ENCODE measurements at places on chromosomes 7 and 10.

- DNase-seq: peak; percentile 75
Observed at GRCh38 chr10:101441541-101442455, 87.8 kb downstream of the BTRC start.

DNA sequence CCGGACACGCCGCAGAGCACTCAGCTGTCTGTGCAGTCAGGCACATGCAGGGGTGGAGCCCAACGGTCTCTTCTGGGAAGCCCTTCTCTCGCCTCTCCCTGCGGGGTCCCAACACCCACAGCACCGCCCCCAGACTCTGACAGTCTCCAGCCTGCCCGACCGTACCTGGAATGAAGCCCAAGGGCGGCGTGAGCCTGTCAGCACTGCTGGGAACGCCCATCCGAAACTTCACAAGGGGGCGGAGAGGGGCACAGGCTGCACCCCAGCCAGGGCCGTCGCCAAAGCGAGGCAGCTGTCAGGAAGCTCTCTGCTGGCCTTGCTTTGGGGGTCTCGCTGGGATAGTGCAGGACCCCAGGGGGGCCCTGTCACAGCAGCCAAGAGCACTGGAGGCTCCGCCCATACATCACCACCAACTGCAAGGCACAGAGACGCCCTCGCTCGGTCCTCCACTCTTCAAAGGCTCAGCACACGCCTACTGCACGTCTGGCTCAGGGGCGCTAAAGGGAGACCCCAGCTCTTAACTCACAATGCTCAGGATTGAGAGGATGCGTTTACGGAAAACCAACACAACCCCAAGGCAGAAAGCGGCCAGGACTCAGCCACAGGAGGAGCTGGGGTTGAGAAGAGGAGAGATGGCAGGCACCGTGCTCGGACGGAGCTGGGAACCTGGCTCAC lies 30.9 kb downstream of the MAD1L1 start:
- DNase-seq: no peak

- no peak for DNase-seq
Observed at GRCh38 chr7:151917791-151918509, 38.3 kb upstream of the GALNTL5 start.

- DNase-seq: no peak
Observed at GRCh38 chr10:84005403-84005802, 133.9 kb upstream of the GHITM start.

GRCh38 chr7:133165001-133165400 lies 83.1 kb upstream of the CHCHD3 start:
- no peak for DNase-seq

- DNase-seq: no peak
Observed at GRCh38 chr7:108026647-108027046, 23.7 kb upstream of the LAMB1 start.

GRCh38 chr10:27893358-27893954 lies 105.4 kb downstream of the ODAD2 start:
- peak; percentile 6 for DNase-seq

DNA sequence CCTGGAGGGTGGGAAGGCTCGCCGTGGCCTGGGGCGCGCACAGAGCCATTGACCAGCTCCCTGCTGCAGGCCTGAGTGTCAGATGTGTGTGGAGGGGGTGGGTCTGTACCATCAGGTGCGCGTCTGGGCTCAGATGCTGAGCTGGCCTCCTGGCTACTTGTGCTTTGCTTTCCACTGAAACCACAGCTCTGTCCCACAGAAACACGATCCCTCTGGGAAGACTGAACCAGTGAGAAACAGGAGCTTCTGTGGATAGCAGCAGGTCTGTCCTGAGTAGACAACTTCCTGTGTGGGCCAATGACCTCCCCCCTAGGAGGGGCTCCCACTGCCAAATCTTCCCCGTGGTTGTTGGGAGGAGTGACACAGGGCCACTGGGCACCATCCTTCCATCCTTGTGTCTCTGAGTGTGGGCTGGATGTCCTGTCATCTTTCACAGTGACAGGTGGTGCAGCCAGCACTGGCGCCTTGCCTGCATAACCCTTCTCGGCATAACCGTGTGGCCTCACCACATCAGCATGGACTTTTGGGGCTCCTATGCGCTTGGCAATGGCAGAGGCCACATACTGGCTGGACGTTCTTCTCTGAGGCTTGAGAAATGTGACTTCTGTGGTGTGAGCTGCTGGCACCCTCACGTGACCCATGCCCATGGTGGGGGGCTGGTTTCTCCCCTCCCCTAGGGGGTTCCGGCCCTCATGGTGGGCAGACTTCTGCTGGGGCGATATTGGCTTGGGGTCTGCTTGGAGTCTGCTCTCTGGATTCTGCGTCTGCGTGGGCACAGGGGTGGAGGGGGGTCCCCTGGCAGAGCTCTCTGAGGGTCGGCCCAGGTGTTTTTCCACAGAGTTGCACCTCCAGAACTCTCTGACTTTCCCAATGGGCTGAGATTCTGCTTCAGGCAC lies 245.5 kb upstream of the GRB10 start:
- DNase-seq: no peak

DNA sequence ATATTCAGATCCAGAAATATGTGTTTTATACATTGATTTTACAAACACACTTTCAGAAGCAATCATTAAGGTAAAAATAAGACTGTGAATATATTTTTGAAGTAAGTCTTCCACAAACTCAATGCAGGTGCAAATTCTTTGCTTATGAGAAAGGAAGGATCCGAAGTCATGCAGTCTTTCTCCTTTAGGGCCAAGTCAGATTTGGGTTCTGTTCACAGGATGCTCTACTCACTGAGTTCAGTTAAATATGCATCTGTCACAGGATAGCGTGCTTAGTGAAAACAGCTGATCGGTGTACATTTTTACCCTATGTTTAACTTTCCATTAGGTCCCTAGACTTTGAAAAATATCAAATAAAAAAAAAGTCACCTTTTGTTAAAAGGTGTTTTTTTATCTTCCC lies 608.5 kb downstream of the PHTF2 start:
- no peak for DNase-seq

GRCh38 chr10:80272793-80273522 lies 16.5 kb downstream of the MAT1A start:
- no peak for DNase-seq

DNA sequence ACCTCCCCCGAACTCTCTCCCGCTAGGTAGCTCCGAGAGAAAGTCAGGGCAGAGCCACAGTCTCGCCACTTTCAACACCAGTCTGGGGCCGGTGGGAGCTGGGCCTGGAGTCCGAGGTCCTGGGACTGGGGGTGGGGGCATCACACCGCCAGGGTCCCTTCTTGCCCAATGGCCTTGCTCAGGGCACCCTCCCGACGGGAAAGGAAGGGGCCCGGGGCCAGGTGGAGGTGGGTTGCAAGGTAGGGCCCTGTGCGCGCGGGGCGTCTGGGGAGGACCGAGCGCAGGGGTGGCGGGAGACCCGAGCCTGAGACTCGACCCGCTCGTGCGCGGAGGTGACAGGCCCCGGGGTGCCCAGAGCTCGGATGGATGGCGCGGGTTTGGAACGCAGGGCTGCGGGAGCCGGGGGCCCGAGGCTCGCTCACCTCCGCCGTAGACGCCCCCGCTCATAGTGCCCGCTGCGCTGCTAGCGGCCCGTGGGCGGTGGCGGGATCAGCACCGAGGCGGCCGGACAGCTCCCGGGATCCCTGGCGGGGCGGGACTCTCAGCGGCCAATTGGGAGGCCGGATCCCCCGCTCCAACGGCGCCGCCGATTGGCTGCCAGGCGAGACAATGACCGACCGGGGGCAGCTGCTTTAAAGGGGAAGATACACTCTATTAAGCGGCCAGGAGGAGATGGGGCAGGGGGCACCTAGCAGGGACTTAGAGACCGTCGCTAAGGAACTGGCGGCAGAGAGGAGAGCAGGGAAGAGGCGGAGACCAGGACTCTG lies at the start of gene ACTL6B:
Gene ACTL6B, minus strand, starts transcription at position 541 of the 767 bp plus-strand sequence. Its CDS starts 94 bp downstream, at position 447.
- DNase-seq: no peak

- DNase-seq: no peak
Observed at GRCh38 chr7:50221028-50221427, 83.5 kb upstream of the IKZF1 start.

GRCh38 chr7:151978616-151979015 lies 22.4 kb downstream of the GALNTL5 start:
- DNase-seq: no peak

- DNase-seq: peak; percentile 25
Observed at GRCh38 chr10:48444266-48444665, 137.8 kb downstream of the MAPK8 start.

DNA sequence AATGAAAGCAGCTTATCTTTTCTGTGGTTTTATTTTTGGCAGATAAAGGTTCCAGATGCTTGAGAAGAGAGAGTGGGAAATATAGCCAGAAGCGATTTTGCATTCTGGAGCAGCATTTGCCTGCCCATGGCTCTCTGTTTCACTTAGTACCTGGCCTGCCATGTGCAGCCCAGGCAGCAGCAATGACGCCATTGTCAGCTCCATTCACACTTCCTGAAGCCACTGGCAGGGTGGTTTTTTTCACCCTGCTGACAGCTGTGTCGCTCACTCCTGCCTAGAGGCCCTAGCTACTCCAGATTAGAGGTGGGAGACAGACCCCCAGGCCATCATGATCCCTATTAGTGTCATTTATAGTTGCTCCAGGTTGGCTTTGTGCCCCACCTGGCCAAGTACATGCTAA lies 30.1 kb upstream of the NEUROD6 start:
- DNase-seq: no peak

- DNase-seq: peak; percentile 84
Observed at GRCh38 chr10:90313576-90314325, 544.1 kb downstream of the HTR7 start.

GRCh38 chr7:141699860-141700259 lies 2.1 kb downstream of the DENND11 start:
- no peak for DNase-seq

- no peak for DNase-seq
Observed at GRCh38 chr7:1662101-1662500, 8.0 kb upstream of the ELFN1 start.

DNA sequence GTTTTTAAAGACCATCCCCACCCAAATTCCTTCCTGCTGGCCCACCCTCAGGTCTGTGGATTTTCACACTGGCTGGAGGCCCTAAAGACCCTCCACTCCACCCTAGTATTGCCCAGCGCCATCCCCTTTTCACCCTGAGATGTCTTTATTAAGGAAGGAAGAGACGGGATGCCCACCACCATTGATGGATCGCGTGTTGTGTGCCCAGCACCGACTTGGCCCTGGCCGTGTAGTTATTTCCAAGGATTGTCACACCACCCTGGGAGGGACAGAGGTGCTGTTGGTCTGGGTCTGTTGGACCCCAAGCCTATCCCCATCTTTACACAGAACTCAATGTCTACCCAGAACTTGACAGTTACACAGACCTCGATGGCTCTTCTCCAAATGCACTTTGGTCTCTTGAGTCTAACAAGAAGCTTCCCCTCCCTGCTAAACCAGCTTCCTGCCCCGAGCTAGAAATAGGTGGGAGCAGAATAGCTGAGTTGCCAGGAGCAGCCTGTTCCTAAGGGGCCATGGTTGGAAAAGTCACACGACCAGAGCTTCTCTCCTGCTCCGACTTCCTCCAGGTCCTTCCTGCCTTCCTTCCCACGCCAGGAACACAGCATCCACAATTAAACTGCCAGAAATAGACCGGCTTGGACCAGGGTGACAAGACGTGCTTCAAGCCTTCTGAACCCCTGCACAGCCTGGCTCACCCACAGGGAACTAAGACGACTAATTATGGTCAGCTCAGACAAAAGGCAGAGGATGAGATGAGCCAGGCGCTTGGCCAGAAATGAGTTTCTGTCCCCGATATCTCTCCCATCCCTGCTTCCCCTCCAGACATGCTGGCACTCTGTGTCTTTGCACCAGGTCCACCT lies 139.5 kb upstream of the CHST15 start:
- DNase-seq: no peak

DNA sequence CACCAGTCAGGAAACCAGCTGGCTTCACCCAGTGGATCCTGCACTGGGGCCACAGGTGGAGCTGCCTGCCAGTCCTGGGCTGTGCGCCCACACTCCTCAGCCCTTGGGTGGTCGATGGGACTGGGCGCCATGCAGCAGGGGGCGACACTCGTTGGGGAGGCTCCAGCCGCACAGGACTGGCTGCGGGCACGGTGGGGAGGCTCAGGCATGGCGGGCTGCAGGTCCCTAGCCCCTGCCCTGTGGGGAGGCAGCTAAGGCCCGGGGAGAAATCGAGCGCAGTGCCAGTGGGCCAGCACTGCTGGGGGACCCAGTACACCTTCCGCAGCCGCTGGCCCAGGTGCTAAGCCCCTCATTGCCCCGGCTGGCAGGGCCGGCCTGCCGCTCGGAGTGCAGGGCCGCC lies 12.4 kb upstream of the NRG3 start:
- DNase-seq: no peak

DNA sequence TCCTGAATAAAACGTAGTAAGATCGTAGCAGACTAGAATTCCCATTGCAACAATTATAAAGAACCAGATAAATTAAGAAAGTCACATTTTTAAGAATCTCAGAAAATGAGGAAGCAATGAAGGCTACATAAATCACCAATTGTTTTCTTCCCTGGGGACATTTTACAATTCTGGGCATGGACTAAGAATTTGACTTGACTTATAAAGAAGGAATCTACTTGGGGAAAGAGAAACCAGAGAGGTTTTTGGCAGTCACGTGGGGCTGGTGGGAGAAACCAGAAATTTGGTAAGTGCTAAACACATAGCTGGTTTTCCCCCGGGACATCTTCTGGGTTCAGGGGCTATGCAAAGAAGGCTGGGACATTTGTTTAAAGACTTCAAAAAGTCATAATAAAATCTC lies 109.8 kb upstream of the IL6 start:
- DNase-seq: no peak

DNA sequence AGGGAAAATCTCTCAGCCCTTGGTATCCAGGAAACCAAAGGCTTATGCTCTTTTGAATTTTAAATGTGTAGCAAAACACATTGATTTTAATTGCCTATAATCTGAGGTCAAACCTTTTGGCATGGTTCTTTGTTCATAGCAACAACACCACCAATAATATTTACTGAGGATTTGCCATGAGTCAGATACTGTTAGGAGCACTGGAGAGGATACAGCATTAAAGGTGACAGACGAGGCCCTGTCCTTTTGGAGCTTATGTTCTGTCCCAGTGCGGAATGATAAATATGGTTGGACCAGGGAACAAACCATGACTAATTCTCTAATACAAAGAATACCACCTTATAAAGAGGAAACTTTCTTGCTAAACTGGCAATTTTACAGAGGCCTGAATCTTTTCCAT lies 176.6 kb downstream of the CTNNA3 start:
- no peak for DNase-seq

DNA sequence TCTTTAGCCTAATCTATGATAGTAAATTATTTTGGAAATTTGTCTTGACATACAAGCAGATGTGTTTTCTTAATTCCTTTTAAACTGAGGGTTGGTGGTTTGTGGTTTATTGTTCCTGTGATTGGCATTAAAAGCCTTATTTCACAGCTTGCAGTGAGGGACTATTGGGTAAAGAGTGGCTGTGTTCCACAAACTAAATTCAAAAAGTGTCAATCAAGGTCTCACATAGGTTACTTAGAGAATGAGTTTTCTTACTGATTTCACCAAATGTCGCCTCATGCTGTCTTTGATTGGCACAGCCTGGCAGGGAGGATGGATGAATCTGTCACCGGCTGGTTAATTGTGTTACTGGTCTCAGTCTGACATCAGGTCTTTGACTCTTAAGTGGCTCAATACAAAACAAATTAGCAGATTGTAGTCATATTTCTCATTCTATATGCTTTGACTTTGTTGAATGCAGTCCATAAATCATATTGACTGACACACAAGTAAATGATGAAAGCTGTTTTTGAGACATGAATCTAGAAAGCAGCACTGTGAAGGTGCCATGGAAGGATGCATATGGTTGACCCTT lies 66.8 kb upstream of the CYP26C1 start:
- DNase-seq: no peak
